ENCODE measurements at places on chromosomes 2 and 18.

DNA sequence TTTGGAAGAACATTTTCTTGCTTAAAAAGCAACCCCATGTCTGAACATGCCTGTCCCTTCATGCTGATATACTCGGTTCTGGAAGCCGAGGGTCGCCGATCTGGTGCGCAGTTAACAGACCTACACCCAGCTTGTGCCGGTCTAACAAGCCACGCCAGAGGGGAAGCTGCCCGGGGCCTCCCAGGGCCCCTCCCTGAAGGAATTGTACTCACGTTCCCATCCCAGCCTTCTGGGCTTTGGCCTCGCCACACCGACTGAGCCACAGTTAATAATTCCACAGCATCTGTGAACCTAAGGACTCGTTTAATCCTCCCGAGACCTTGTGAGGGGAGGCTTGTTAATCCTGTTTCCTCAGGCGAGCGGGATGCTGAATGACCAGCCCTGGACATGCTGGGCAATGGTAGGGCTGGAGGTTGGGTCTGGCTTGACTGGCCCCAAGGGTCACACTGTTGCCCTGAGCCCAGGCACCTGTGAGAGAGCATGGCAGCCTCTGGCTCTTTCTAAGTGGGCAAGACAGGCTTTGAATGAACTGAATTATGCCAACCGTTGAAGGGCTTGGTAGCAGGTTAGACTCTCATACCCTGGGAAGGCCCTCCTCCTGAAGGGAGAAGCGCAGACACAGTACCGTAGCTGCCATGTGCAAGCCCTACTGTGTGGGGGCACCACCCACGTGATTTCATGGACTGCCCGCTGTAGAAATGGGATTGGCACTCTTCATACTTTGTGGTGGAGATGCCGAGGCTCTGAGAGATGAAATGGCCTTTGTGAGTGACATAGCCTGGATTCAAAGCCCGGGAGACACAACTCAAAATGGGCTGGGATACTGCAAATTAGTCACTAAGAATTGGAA, 27.9 kb upstream of the ODC1 start:
- no peak for DNase-seq

DNA sequence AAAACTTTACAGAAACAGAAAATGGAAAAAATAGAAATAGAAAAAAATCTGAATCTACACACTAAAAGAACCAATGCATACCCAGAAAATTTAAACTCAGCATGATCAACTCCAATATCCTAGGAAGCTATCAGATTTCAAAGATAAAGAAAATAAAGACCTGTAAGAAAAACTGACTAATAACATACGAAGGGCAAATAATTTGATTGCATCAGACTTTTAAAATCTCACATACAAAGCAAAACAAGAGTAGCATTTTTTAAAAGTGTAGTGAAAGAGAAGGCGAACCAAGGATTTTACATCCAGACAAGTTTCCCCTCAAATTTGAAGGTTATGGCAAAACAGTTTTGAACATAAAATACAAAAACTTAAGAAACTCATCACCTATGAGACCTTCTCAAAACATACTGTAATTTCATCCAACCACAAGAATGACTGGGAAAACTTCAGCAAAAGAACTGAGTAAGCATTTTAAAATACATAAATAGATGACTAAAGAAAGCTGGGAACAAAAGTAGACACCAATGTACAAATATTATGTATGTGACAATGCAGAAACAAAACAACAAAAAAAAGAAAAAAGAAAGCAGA, 54.8 kb downstream of the NBAS start:
- DNase-seq: no peak

- no peak for DNase-seq
Observed at GRCh38 chr2:30798536-30798991, 8.7 kb downstream of the CAPN13 start.

DNA sequence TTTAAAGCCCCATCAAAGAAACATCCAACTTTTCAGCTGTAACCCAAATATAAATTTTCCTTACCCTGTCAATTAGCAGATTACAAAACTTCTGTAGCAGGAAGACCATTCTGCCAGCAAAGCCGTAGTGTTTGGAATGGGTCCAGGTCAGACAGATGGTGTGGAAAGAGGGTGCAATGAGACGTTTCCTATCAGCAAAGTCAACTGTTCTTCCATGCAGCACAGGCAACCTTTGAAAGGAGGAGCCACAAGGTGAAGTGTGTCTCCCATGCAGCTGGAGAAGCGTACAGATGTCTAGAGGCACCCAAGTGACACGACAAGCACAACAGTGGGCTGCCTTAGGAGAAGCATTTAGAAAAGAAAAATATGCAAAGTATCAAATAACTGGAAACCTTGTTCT, 83.7 kb downstream of the SP3 start:
- DNase-seq: peak; percentile 9

DNA sequence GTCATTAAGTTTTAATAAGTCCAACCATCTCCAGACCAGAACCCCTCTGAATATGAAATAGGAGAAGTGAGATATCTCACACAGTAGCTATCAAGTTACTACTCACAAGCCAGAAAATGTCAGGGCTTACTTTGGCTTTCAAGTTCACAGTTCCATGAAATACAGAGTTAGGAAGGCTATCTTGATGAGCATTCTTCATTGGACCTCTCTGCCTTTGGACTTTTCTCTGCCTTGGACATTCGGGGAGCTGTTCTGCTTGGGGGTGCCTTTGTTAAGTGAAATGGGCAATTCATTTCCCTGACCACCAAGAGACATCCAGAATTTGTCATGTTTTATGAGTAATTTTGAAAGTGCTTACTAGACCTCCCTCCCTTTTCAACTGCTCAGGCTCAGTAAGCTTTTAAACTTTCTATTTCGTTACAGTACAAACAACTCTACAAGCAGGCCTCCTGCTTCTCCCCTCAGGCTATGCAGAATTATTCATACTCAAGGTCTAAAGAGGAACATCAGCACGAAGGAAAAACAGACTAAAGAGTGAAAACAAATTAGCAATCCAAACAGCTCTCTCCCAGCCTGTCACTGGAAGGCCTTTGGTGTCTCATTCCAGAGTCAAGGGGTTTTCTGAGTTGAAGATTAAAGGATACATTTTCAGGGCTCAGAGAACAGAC, 95.3 kb downstream of the MREG start:
- peak; percentile 35 for DNase-seq

- DNase-seq: peak; percentile 58
Observed at GRCh38 chr2:111029181-111029927, 91.4 kb upstream of the BCL2L11 start.
